ENCODE measurements at places on chromosomes 5 and 9. TPM values are rescaled to one million over a fixed set of nuclear protein-coding genes. Genes with fewer than 3 reads are reported as not detected.

Gene LMAN2
- total RNA-seq: 110 TPM

DNA sequence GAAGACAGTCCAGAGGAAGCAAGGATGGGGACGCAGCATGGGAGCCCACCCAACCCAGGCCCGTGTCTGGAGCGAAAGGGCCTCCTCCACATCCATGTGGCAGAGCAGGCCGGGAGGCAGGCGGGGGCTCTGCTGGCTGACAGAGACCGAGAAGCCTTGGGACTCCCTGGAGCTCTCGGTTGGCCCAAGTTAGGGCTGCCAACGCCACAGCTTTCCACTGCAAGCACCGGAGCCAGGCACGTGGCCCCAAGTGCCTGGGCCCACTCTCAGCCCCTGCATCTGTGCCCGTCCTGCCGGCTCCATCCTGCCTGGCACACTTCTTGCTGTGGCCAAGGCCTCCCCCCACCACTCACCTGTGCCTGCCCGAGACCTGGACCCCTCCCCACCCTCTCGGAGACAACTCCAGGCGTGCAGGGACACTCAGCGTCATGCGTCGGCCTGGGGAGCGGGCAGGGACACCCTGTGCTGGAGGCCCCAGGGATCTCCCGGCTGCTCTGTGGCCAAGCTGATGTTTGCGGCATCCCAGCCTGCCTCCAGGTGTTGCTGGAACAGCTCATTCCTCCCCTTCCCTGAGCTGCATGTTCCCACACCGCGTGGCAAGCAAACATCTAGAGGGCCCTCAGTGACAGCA, 31.5 kb downstream of the SLC6A3 start:
- DNase-seq: no peak

GRCh38 chr9:36437790-36438189, 37.7 kb upstream of the RNF38 start:
- no peak for DNase-seq

DNA sequence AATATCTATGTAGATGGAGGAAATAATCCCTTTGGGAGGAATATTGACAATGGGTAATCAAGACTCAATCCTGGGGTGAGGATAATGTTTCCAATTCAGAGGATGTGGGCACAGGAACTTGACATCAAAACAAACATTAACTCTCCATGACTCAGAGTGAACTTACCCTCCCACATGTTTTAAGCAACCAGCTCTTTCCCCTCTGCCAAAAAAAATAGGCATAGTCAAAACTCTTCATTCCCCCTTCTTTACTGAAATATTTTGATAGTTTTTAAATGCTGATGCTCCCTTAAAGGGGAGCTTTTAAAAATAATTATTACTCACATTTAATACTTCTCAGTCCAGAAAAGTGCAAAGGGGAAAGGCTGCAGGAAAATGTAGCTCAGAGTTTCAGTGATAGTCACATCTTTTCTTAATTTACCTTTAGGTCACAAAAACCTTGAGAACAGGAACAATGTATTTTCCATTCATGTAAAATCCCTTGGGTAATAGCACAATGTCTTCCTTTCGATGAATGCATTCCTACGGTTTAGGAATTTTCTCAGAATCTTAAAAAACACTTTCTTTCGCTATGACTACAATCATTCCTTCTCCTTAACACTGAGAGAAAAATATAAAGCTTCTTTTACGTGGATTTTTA, 298.4 kb upstream of the GRAMD2B start:
- DNase-seq: no peak

GRCh38 chr9:134215699-134216448, 51.5 kb upstream of the RNU6ATAC start:
- no peak for DNase-seq

- DNase-seq: no peak
Observed at GRCh38 chr9:16867576-16868311, 2.7 kb downstream of the BNC2 start.

Gene PPP6C
- total RNA-seq: 42.7 TPM

DNA sequence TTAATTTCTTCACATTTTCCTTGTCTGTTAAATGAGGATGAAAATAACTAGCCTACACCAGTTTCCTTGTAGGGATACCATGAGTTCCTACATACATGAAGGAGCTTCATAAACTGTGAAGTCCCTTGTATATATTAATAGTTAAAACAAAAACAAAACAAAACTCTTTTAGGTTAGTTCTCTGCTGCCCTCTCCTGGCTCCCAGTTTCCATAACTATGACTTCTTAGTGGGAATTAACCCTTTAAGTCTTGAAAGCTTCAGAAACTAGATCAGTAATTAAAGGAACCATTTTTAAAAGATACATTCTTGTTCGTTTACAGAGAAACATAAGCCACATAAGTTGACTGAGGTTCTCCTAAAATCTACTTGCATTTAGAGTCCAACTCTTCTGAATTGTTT, 500.0 kb upstream of the C9orf72 start:
- no peak for DNase-seq

DNA sequence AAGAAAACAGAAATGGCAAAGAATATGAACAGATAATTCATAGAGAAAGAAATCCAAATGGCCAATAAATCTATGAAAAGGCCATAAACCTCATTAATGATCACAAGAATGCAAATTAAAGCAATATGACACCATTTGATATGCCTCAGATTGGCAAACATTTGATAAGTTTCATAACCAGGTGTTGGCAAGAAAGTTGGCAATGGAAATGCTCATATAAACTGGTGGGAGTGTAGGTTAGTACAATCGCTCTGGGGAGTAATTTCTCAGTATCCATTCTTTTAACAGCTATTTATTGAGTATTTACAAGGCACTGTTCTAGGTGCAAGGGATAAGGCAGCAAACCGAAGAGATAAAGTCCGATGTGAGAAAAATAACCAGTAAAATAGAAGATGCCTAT, 154.5 kb downstream of the TTLL11 start:
- no peak for DNase-seq

GRCh38 chr9:18255158-18255629, 218.8 kb upstream of the ADAMTSL1 start:
- DNase-seq: peak; percentile 12

DNA sequence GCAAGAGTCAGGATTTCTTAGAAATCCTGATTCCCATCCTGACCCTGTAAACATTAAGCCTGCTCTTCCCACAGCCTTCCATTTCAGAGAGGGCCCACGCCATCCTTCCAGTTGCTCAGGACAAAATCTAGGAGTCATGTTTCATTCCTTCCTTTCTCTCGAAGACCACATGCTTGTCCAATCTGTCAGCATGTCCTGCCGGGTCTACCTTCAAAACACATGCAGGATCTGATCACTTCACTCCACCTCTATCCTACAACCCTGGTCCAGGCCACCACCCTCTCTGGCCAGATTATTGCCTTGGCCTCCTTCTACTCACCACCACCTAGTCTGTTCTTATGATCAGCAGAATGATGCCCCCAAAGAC, 79.8 kb downstream of the C5orf15 start:
- no peak for DNase-seq

DNA sequence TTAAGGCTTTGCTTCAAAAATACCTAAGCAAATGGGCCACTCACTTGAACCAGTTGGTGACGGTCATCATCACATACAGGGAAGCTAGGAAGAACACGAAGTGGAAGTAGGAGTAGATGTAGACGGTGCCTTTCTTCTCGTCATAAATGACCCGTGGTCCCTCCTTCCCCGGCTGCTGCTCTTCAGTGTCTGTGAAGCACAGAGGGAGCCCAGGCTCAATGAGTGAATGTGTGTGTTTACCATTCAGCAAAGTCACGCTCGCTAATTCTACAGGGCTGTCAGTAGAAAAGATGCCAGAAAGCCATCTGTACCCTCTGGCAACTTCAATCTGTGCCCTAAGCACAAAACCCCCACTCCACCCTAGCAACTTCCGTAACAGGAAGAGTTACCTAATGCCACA, 109.8 kb downstream of the SERINC5 start:
- DNase-seq: no peak

DNA sequence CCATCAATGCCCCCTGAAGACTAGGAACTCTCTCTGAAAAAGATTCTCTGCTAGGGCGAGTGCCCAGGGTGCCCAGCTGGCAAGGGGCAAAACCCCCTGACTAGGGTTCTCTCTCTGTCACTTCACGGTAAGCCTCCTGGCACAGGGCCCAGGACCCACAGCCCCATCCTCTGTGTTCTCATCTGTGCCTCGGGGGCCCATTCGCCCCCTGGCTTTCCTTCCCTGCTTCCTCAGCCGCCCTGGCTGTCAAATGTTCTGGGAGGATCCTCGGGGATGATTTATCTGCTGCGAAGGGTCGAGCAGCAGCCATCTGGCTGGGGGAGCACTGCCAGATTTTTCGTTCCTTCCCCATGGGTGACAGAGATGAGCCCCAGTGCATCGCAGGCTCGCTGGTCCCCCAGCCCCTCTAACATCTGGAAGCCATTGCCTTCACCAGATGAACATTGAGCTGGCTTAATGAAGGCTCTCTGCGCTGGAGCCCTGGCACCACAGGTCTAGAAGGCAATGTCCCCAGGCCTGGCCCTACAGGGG, 24.2 kb downstream of the HMCN2 start:
- DNase-seq: no peak

Gene BICD2
- 36.6 TPM for total RNA-seq

DNA sequence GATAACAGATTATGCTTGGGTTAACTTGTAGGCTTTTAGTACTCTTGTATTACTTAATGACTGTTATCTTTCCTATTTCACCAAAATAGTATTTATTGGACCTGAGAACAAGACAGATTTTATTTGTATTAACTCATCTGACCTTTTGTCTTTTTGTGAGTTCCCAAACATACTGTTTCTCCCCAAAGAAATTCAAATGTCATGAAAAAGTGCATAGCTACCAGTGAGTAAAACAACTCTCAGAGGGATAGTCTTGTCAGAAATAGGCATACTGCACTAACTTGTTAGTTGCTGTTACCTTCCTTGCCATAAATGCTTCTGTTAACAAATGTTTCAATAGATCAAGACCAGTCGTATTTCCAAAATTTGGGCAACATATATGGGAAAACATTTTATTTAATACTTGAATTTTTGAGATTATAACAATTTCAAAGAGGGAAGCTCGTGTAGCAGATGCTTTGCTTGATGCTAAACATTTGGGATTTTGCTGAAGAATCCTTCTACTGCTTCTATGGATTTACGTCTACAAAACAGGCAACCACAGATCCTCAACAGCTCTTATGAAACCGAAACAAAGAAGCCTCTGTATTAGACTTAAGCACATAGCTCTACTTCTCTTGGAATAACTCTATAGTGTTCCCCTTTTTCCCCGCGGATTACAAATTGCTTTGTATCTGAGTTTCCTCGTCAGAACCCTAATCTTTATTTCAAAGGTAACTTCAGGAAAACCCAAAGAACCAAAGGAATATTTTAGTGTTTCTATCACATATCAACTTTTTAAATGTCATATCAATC, 248.8 kb downstream of the MCTP1 start:
- no peak for DNase-seq

Gene ANKRD20A1
- 2.4 TPM for total RNA-seq

DNA sequence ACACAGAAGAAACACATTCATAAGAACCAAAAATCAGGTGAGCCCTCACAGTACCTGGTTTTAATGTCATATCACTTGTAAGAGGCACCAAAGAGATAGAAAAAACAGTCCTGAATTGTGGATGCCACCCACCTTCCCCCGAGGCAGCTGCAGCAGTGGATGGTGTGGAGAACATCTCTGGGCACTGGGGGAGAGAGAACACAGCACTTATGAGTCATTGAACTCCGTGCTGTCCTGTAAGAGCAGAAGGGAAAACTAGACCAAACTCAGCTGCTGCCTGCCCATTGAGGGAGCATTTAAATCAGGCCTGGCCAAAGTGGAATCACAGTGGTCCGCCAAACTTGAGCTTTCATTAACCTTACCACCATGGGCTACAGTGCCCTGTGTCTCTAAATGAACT, 296.2 kb downstream of the SPATA31D1 start:
- no peak for DNase-seq

- DNase-seq: no peak
Observed at GRCh38 chr9:105672711-105673234, 10.5 kb downstream of the TAL2 start.

Gene GRM6
- not detected for total RNA-seq

DNA sequence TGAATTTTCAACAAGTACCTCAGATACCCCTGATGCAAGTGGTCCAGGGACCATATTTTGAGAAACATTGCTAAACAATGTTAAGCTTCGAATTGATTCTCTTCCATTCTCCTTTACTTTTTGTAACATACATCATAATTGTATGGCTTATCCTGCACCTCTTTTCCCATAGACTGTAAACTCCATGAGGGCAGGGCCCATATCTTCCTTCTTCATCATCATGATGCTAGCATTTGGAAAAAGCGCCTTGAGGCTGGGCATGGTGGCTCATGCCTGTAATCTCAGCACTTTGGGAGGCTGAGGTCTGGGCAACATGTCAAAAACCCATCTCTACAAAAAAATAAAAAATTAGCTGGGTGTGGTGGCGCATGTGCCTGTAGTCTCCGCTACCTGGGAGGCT, 14.5 kb upstream of the DELE1 start:
- DNase-seq: no peak

- no peak for DNase-seq
Observed at GRCh38 chr9:127694890-127695720, 11.7 kb upstream of the CFAP157 start.

DNA sequence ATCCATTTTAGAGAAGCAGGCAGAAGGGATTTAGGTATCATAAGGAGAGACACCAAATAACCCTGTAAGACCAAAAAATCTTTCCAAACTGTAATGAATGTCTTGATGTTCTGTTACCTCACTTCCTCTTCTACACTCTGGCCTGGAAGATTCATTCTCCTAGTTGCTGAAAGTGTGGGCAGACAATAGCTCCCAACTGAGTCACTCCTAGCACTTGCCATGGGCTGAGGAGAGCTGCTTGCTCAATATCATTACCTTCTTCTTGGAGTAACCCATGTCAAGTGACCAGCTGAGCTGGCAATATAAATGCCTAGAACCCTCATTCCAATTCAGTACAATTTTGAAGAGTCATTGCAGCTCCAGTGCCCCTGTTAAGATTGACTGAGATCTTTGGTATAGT, 1985.5 kb upstream of the CDH6 start:
- no peak for DNase-seq

DNA sequence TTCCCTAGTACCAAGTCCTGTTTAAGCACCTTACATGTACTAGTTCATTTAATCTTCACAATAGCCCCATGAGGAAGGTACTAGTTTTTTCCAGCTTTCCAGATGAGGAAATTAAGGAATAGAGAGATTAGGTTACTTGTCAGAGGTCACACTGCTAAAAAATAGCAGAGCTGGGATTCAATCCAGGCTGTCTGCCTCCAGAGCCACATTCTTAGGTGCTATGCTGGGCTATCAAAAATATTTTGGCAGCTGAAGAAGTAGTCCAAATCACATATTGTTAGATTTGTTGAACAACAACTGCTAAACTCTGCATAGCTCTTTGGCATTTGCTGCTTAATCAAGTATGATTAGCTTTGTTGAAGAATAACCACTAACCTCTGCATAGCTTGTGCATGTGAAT, 591.5 kb upstream of the KLF4 start:
- no peak for DNase-seq

GRCh38 chr9:86128235-86128822, 29.0 kb upstream of the GOLM1 start:
- DNase-seq: no peak
